ENCODE measurements at places on chromosomes 2 and 18. TPM values are rescaled to one million over a fixed set of nuclear protein-coding genes. Genes with fewer than 3 reads are reported as not detected.

Gene GBX2
- not detected for total RNA-seq

Gene ICOS
- not detected for total RNA-seq

Gene SERPINB4
- 10.8 TPM for total RNA-seq

Gene GMPPA
- total RNA-seq: 35.9 TPM

Gene KIAA2012
- not detected for total RNA-seq

Gene SOS1
- 11.3 TPM for total RNA-seq

Gene DSG4
- total RNA-seq: not detected

Gene DLGAP1
- total RNA-seq: 0.72 TPM

Gene NDUFB3
- 66.3 TPM for total RNA-seq

Gene CD28
- total RNA-seq: not detected

Gene TAF1B
- 32.2 TPM for total RNA-seq

Gene DSG1
- total RNA-seq: 0.72 TPM

Gene UGT1A1
- 0.48 TPM for total RNA-seq

Gene DES
- not detected for total RNA-seq

Measured in tracheal epithelial cell (primary cell).